ENCODE measurements at places on chromosomes 3 and 15.

GRCh38 chr15:70432924-70433495 lies 330.3 kb downstream of the UACA start:
- DNase-seq: no peak

DNA sequence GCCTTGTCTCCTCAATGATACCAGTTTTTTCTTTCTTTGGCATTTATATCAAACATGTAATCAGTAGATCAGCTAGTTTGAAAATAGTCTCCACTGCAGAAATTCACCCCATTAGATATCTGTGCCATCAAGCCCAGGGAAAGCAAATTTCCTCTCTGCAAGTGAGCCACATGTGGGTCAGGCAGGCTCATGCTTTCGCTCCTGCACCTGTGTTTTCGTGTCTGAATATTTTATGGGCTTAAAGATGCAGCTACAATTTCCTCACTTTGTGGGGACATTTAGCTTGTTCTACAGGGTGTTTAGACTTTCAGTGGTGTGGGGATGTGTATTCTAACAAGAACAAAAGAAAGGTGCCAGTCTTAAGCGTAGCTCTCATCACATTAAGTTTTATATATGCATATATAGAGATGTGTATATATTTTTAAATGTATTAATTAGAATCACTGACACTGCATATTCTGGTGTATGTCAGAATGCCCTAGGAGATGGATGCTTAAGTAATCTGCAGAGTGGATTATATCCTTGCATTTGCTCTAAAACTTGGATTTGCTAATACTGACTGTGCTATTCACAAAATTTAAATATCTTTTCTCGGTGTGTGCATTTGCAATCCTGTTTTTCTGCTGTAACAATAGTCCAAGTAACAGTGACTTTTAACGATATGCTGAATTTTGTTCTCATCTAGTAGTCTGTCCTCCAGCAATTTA lies 372.6 kb downstream of the PTPRG start:
- DNase-seq: no peak

- no peak for DNase-seq
Measured at GRCh38 chr3:110901536-110901935, 170.1 kb upstream of the NECTIN3 start.

GRCh38 chr15:73482166-73482565 lies 39.2 kb downstream of the REC114 start:
- no peak for DNase-seq

DNA sequence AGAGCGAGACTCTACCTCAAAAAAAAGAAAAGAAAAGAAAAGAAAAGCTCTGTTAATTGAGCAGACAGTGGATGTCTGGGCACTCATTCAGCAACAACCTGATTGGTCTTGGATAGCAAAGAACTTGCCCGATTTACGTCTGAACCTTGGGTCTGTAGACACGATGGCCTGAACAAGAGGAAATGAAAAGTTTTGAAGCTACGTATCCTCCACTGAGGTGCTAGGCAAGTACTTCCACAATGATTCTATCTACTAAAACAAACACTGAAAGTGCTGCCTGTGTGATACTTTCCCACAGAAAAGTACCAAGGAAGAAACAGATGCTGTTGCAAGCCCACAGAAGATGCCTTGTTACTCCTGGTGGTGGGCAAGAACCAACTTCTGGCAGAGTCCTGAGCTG lies 21.8 kb upstream of the MUSTN1 start:
- no peak for DNase-seq

- DNase-seq: no peak
Measured at GRCh38 chr3:112001526-112001925, 2.8 kb downstream of the TAGLN3 start.

DNA sequence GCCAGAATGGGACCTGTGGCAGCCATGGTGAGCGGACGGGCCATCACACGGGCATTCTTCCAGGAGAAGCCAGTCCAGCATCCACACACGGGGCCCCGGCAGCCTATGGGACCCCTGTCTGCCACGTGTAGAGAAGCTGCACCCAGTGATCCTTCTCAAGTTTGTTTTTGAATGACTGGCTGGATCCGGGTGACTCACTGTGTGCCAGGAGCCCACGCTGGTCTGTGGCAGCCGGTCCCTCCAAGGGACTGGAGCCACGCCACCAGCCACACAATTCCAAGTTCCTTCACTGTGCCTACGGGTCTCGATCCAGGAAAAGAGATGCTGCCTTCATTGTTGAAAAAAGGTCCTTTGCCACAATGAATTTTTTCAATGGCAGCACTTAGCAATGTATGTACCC lies 58.1 kb downstream of the ATP10A start:
- no peak for DNase-seq

All from GM12878 (cell line).